ENCODE measurements at places on chromosomes 7 and 10.
A peak's percentile ranks its signal among the peaks of the same experiment; 100 is the strongest.

DNA sequence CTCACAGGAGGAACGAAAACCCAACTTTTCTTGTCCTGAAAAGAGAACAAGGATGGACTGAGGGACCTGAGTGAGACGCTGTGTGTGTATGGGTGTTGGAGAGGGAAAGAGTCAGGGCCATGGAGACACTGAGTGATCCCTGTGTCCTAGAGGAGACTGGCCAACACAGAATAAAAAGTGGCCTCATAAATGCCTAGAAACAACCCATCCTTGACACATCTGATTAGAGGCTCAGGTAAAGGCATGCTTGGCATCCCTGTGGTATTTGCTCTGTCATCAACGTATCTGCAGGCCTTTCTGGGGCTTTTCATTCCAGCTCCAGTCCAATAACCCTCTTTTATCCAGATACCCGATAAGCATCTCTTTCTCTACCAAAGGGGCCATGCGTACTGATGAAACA, 86.3 kb downstream of the FGFR2 start:
- DNase-seq, result no peak

DNA sequence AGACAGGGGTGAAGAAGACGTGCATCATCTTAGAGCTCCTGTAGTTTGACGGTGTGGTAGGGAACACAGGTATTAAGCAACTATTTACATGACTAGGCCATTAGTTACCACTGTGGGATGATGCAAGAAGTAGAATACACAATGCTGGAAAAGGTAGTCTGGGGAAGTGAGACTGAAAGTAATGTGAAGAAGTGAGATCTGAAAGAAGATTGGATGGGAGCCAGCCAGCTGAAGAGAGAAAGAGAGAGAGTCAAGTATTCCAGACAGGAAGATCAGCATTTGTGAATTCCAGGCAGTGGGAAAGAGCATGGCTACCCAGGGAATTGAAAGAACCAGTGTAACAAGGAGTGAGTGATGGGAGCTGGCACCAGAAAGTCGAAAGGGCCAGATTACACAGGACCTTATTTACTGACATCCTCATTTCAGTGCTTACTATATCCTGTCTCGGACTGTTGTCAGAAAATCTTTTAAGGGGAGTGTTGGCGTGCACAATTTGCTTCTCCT, 4.0 kb upstream of the CFAP58 start:
- no peak for DNase-seq

DNA sequence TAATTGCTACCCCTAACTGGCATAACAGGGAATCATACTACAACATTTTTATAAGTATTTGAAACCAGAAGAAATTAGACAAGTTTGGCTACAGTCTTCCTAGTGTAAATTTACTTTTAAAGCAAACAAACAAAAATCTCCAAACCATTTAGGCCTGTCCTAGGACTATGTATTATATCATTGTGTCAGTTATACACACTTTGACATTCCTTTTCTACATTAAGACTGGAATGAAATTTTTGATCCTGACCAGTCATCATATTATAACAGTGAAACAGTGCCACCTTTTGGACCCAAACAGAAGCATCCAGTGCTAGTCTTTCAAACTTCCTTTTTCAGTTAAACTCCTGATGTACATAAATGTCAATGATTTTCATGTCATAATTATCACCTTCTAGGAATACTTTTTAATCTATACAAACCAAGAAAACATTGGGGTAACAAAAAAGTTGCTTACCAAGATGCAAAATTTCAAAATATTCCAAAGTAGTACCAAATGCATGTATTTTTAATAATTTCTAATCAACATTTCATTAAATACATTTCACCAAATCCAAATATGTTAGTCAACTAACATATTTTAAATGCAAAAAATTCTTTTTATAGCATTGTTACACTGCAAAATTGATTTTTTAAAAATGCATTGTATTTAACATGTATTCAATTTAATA, 75.7 kb downstream of the IMMP2L start:
- DNase-seq, result no peak

- no peak for DNase-seq
Observed at GRCh38 chr7:23290993-23291392, 8.1 kb upstream of the MALSU1 start.

DNA sequence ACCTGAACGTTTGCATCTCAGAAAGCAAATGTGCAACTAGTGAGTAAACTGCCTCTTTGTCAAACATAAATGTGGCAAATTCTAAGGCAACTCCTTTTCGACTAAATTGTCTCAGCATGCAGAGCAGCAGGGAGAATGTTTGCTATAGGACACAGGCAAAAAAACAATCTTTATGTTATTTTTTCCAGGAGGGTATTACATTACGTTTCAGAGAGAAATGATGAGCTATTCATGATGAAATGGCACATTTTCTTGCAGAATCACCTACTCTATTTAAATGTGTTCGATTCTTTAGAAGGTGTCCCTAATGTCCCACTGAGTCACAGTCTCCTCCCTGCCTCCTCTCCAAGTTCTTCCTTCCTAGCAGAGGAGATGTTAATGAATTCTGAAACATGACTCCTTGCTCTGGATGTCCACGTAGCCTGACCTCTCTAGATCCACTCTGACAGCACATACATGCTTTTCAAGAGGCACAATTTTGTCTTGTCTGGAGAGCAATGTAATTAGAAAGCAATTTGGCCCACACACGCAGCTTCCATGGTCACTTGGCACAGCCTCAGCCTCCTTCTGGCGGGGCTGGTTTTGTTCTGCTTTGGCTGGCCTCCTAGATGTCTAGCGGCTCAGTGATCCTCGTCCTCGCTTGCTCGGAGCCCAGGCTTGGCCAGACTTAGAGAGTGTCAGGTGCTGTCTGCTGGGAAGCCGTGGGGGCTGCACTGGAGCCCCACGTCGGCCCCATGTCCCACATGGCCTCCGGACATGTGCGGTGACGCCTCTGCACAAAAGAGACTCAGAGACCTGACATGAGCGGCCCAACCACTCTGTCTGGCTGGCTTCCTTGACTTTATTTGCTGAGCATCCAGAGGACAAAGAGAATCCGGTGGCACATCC, 125.7 kb upstream of the ZNF438 start:
- DNase-seq, result no peak

- DNase-seq, result no peak
Observed at GRCh38 chr10:5616836-5617235, 49.6 kb downstream of the ASB13 start.

GRCh38 chr7:98123365-98123696, 16.7 kb downstream of the LMTK2 start:
- no peak for DNase-seq

DNA sequence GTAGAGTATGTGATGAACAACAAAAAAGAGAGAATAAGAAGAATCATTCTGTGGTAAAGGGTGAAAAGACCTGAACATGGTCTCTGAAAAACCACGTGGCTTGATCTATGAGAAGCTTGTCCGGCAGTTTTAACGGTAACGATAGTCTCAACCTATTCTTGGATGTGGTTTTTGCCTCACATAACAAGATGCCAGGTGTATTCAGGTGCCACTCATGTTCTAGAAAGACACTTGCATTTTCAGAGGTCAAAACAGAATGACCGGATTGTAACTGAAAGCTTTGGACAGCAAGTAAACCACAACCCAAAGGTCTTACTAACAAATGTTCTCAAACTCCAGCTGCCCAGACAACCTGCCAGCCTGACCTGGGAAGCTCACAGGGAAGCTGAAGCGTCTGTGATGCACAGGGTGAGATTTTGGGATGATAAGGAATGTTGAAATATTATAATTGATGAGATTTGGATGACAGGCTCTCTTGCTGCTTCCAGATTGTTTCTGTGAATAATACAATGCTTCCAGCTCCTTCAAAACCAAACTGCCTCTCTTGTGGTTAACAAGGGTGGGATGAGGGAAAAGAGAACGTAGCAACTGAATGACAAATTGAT, 137.4 kb upstream of the GRB10 start:
- DNase-seq, result no peak

GRCh38 chr10:6722616-6723004, 142.5 kb upstream of the PRKCQ start:
- no peak for DNase-seq

DNA sequence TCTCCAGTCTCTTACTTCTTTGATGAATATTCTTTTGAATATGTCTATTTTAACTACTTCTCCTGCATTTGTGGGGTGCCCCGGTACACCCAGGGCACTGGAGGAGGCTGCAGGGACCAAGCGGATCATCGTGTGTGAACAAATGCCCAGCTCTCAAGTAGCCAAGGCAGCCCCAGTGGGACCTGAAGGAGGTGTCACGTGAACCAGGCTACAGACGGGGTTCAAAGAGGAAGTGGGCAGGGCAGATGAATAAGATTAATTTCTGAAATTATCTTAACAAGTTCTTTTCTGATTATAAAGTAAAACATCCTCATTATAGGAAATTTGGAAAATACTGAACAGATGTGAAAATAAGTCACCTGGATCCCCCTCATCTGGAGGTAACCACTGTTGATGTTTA, 78.4 kb upstream of the DUSP5 start:
- DNase-seq, result no peak

- DNase-seq, result peak; percentile 40
Observed at GRCh38 chr7:1695800-1696454, 25.9 kb downstream of the ELFN1 start.

GRCh38 chr10:4227586-4227985, 442.6 kb upstream of the KLF6 start:
- no peak for DNase-seq

GRCh38 chr10:59991661-59992060, 85.3 kb upstream of the CCDC6 start:
- DNase-seq, result no peak

DNA sequence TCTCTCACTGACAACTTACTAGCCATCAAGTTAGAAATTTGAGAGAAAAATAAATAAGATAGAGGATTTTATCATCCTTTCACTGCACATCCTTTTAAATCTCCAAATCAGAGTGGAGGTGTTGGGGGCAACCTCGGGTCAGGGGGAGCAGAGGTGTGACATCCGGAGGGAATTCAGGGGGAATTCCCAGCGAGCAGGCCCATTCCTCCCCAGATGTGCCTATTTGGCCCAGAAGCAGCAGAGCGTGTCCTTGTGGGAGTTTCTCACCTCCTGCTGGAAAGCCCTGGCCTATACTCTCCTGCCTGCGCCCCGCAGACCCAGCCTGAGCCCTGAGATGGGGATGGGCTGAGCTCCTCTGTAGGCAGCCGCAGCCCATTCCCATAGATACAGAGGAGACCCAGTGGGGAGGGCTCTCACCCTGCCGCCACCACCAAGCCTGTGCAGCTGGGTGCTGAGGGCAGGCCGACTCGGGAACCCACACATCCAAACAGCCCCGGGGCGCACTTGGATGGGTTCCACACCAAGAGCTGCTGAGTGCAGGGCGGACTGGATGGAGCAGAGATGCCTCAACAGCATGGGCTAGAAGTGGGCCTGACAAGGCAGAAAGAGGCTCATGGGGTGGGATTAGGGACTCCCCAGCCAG, 124.5 kb downstream of the CXCL12 start:
- no peak for DNase-seq

- DNase-seq, result no peak
Observed at GRCh38 chr7:137934941-137935883, 66.7 kb downstream of the CREB3L2 start.

- no peak for DNase-seq
Observed at GRCh38 chr10:116913695-116914094, 64.4 kb downstream of the ENO4 start.

GRCh38 chr7:26538216-26538615, 246.6 kb downstream of the SNX10 start:
- no peak for DNase-seq

GRCh38 chr10:33125522-33126517, 167.8 kb upstream of the ITGB1 start:
- peak; percentile 65 for DNase-seq

- DNase-seq, result no peak
Observed at GRCh38 chr7:70857793-70858545, 274.0 kb upstream of the GALNT17 start.

GRCh38 chr7:28669330-28669729, 257.0 kb downstream of the CREB5 start:
- no peak for DNase-seq

DNA sequence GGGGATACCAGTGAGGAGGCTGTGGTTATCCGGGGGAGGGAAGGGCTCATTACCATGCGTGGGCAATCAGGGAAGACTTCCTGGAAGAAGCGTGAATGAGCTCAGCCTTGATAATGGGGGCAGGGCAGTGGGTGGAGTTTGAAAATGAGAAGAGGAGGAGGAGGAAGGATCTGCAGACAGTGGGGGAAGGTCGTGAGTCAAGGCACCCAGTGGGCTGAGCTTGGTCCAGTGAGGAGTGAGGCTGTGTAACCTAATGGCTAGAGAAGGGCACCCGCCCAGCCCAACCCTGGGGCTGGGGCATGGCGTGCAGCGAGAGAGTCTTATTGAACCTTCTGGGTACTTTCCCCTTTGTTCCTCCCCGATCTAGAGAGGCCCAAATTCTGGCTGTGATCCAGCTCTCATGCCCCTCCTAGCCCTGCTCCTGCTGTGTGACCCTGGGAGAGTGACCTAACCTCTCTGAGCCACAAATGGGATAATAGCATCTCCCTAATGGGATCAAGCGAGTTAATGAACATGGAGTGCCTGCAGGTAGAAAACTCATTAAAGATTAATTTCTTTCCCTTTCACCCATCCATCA, 31.5 kb downstream of the CLIP2 start:
- DNase-seq, result no peak

GRCh38 chr7:85457911-85458310, 271.1 kb upstream of the SEMA3D start:
- DNase-seq, result no peak

DNA sequence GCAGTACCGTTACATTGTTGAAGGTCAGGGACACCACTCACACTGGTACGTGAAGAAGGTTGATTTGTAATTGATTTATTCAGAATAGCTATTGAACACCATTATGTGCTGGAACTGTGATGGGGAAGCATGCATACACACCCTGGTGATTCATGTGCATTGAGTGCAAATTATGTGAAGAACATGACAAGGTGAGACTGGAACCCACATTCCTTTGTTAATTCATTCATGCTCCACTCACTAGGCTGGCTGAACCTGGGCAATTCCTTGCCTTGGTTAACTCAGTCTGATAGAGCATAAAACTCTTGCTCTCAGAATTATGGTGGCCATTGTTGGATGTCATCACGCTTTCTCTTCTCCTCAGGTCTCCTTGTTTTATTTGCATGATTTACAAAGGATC, 67.3 kb upstream of the TPK1 start:
- DNase-seq, result no peak

- DNase-seq, result no peak
Observed at GRCh38 chr10:75602341-75602740, 170.9 kb downstream of the LRMDA start.

DNA sequence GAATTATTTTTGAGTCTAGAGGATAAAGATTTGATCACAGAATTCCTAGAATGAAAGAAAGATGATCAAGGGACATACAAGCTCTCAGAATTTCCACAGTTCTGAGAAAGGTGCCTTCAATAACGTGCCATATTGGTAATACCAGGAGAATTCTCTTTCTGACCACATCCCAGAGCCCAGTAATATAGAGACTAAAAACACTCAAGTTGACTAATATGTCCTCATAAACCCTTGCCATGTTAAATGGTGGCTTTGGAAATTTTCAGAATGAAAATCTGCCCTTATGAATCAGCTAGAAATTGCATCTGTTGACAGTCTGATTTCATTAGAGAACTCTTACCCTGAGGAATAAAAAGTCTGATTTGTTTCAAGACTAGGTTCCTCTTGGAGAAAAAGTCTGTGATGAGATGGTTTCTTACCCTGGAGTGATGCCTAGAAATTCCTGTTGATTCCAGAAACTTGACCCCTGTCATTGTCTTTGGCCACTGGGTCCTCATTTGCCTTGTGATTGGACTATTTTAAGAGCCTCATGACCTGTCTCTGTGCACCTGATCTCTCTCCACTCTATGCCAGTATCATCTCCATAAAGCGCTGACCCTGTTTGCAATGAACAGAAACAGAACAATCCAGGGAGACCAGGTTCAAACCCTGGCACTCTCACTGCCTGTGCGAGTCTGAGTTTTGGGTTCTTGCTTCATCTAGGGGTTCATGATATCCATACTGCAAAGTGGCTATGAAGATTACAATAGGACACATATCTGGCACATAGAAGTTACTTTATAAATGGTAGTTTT, 3.3 kb downstream of the IL2RA start:
- DNase-seq, result peak; percentile 72
